ENCODE measurements at places on chromosomes 5 and 9.

DNA sequence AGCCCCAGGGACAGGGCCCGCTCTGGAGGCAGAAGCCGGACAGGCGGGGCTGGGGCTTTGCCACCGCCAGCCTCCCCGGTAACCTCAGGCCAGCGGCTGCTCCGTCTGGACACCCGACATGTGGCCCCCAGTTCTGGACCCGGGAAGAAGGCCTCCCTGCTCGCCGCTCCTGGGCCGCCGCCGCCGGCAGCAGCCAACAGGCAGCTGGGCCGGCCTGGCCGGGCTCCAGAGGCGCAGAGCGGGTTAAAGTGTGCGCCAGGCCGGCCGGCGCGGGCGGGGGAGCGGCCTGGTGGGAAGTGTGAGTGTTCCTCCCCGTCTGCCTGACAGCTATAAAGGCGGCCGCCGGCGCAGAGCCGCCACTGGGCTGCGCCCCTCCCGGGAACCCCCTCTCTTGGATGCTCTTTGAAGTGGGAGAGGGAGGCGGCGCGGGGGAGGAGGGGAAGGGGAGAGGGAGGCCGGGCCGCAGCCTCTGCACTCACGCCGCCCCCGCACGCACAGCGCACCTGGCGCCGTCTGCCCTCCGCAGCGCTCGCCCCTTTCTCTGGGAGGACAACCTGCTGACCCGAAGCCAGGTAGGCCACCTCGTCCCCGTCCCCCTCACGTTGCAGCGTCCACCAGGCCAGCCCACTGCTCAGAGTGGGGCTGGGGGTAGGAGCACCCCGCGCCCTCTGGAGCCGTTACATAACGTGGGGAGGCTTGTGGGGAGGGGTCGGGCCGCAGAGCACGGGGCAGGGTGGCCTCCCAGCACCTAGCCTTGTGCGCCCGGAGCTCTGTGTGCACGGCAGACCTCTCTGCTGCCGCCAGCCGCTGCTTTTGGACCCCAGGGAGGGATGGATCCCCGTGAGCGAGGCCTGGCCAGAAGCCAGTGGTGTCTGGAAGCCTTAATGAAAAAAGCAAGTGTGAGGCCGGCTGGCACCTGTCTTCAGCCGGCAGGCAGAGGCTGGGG, at the start of gene ADAMTSL2:
ADAMTSL2 (plus strand) TSS at position 359 of the 946 bp plus-strand sequence. CDS start 2,009 bp downstream, outside the sequence.
- no peak for DNase-seq

GRCh38 chr9:100038472-100038871, 60.3 kb downstream of the ERP44 start:
- DNase-seq: no peak

DNA sequence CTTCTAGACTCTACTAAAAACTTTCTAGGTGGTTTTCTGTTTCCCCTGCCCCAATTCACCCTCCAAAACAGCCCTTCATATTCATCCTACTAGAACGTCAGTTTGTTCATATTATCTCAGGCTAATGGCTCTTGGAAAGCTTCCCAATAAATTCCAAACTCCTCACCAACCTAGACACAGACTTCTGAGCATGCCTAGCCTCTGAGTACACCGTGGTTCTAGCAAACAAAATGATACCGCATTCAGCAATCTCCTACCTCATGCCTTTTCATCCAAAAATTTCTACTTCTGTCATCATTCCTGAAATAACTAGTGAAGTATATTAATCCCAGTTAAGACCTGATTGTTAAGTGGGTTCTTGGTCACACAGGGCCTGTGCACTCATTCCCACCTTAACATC, 46.5 kb upstream of the NR5A1 start:
- no peak for DNase-seq

GRCh38 chr9:3646226-3646625, 120.4 kb upstream of the RFX3 start:
- no peak for DNase-seq

GRCh38 chr9:119216651-119217331, 152.4 kb downstream of the BRINP1 start:
- DNase-seq: no peak

DNA sequence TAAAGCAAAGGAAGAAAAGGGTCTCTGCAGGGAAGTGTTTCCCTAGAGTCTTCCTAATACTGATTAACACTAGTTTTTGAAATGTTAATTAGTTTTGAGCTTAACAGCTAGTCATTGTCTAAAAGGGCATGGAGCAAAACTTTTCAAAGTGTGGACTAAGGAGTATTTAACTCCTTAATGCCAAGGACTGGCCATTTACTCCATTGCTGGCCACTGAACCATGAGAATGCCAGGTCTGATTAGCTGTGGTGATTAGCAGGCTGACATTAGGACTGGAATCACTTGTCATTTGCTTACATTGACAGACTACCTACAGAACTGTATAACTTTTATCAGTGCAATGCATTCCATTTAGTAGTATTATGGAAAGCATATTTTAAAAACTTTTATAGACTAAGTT, 987.0 kb downstream of the NR2F1-AS1 start:
- no peak for DNase-seq

GRCh38 chr9:892123-892522, 50.6 kb downstream of the DMRT1 start:
- no peak for DNase-seq

DNA sequence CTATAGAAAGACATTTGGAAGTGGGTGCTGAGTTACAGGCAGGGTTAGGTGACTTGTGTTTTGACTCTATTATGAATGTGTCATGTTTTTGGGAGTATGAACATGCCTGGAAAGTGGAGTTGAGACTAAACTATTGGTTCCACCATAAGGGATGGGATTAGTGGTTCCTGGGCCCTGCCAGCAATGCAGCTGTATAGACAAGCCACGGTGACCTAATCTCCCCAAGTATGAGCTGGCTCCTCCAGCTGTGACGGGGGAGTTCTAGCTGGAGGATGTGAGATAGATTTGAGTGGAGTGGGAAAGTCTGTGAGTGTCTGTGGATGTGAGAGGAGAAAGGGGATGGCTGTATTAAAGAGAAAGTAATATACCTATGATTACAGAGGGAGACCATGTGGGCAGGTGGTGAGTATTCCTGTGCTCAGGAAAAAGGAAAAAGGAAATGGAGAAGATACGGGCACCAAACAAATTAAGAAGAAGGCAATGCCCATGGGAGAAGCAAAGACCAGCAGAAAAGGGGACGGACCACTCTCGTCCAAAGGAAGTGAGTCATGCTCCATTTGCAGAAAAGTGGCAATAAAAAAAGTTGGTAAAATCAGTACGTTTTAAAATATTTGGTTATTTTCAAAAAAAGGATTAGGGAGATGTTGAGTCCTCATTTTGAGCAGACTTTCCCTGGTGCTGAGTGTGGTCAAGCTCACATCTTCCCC, 48.3 kb upstream of the ICE1 start:
- no peak for DNase-seq

- peak; percentile 51 for DNase-seq
Observed at GRCh38 chr5:68711293-68712200, 382.3 kb upstream of the SLC30A5 start.

GRCh38 chr5:136197462-136198142, 4.6 kb upstream of the SMIM32 start:
- DNase-seq: no peak

DNA sequence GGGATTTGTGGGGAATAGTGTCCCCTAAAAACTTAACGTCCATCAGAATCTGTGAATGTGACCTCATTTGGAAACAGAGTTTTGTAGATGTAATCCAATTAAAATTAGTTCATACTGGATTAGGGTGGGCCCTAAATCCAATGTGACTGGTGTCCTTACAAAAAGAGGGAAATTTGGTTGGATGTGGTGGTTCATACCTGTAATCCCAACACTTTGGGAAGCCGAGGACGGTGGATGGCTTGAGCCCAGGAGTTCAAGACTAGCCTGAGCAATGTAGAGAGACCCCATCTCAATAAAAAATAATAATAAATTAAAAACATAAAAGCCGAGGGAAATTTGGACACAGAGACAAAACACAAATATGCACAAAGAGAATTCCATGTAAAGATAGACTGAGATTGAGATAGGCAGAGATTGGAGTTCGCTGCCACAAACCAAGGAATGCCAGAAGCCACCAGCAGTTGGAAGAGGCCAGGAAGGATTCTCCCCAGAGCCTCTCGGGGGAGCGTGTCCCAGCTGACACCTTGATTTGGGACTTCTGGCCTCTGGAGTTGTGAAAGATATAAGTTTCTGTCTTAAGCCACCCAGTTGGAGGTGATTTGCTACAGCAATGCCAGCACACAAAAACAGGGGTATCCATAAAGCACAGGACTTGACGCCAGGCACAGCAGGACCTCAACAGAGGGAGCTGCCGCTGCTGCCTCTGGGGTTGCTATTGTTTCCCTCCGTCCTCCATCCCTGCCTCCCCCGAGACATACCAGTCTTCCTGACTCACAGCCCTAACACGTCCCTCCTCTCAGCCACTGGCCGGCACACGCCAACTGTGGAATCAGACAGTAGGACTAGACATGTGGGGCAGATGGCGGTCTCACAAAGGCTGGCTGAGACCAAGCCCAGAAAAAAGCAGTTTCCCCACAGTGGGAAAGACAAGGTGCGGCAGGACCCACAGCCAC, 73.8 kb upstream of the IL17B start:
- DNase-seq: no peak

DNA sequence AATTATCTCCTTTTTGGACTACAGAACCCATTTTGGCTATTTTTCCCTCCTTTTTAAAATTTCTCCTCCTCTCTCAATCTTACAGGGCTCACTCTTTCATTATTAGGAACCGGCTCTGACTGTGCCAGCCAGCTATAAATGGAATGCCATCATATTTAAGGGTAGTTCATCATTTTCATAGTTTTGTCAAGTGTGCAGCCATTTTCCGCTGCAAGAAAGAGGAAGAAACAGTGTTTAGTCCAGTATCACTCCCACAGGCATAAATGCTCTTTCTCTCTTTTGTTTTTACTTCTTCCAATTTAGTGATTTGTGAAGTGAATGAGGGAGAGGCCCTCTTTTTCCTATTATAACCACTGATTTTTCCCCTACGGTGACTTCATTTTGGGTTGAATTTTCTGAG, 290.0 kb downstream of the NR3C1 start:
- DNase-seq: no peak

GRCh38 chr5:8491254-8491653, 622.3 kb downstream of the MTRR start:
- no peak for DNase-seq

GRCh38 chr5:78566747-78567425, 81.7 kb downstream of the LHFPL2 start:
- DNase-seq: no peak

DNA sequence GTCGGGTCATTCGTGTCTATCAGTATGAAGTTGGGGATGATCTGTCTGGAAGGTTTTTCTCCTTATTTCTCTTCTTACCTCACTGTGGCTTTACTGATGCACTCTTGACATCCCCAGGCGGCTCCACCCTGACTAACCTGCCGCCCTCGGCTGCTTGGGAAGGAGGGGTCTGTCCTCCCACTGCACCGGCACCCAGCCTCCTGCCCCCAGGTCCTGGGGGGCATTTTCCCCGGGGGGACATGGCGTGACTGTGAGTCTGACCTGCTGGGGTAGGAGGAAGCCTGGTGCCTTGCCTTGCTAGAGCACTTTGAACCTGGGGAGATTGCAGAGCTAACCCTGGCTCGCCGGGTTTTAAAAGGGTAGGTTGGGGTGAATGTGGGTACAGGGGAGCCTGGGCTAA, 27.5 kb downstream of the DYNC2I2 start:
- DNase-seq: no peak

- DNase-seq: no peak
Observed at GRCh38 chr9:121326130-121326838, 43.8 kb downstream of the STOM start.

DNA sequence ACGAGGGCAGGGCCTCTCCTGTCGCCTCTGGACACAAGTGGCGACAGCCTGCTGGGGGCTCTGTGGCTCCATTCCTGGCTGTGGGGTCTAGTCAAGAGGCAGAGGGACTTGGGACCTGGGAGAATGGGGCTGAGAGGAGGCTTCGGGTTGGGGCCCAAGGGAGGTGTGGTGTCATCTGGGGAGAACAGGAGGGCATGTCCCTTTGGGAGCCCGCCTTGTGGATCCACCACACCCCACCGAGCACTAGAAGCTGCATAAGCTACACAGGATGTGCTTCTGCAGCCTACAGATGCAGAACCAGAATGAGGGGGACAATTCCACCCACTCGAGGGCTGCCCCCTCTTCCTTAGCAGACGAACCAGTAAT, 3.9 kb upstream of the MAN1B1 start:
- DNase-seq: no peak

DNA sequence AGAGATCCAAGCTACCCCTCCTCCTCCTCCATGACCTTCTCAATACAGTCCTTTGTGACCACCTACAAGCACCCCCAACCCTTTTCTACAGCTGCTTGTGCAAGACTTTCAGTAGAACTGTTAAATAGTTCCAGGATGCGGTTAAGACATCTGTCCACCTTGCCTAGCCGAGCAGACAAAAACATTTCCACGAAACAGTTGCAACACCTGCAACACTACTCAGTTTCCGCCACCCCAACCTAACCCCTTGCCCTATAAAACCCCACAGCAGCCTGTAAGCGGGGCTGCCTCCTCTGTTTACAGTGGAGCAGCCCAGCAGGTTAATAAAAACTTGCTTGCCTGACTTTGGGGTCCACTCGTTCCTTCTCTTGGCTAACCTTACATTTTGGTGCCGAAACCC, 1803.5 kb upstream of the CDH6 start:
- DNase-seq: peak; percentile 21

DNA sequence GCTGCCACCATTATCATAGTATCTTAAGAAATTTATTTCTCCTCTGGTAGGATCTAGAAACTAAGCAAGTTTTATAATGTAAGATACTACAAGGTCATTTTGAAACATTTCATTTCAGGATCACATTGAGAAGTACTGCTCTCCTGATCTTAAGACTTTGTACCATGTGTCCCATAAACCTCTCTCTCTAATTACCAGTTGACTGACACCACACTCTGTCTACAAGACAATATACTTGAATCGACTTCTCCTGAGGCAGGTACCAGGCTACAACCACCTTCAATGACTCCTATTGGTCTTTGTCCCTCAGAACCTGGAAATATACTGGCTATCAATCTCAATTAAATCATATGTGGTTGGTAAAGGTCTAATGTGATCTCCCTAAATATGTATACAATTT, 597.0 kb downstream of the PTPRD start:
- DNase-seq: no peak

- DNase-seq: no peak
Observed at GRCh38 chr5:39658866-39659265, 234.1 kb upstream of the DAB2 start.

- DNase-seq: no peak
Observed at GRCh38 chr9:127923771-127924170, 6.8 kb downstream of the PIP5KL1 start.

GRCh38 chr5:102858808-102859207, 103.7 kb downstream of the PAM start:
- no peak for DNase-seq

- DNase-seq: no peak
Observed at GRCh38 chr5:152736906-152737305, 331.8 kb upstream of the NMUR2 start.

GRCh38 chr5:139392678-139393496, 2.0 kb downstream of the PROB1 start:
- peak; percentile 94 for DNase-seq

Measured in OCI-LY7 (cell line).